T-helper 1 cell (primary cell): ENCODE measurements at places on chromosomes 3 and 15.

GRCh38 chr3:141789281-141789680, 26.1 kb downstream of the GRK7 start:
- DNase-seq = no peak

DNA sequence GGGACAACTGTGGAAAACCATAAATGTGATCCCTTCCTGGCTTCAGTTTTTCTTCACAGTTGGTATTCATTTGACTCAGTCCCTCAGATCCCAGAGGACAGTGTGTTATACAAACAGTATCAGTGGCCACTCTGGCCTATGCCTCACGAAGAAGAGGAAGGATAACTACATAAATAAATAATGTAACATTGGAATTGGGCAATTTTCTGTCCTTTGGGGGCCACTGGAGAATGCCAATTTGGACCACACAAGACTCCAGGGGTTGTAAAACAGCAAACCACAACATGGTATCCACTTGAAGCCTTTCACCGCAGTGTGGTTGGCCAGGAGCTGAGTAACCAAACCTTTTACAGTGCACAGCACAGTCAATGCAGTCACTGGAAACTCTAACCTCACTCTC, 1077.0 kb downstream of the ROBO2 start:
- DNase-seq = no peak

DNA sequence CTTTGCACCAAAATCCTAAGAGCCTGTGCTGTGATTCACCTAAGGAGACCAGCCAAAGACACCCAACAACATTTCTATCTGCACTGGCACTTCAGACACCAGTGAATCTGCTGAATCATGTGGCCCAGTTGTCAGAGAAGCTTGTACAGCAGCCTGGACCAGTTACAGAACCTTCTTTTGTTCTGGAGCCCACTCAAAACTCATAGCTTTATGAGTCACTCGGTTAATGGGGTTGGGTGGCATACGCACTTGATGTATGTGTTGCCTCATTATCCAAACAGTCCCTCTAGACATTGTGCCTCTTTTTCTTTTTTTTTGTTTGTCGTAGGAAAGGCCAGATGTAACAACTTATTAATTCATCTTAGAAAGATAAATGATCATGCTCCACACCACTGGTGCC, 25.6 kb upstream of the GOLGA6L2 start:
- DNase-seq = no peak

DNA sequence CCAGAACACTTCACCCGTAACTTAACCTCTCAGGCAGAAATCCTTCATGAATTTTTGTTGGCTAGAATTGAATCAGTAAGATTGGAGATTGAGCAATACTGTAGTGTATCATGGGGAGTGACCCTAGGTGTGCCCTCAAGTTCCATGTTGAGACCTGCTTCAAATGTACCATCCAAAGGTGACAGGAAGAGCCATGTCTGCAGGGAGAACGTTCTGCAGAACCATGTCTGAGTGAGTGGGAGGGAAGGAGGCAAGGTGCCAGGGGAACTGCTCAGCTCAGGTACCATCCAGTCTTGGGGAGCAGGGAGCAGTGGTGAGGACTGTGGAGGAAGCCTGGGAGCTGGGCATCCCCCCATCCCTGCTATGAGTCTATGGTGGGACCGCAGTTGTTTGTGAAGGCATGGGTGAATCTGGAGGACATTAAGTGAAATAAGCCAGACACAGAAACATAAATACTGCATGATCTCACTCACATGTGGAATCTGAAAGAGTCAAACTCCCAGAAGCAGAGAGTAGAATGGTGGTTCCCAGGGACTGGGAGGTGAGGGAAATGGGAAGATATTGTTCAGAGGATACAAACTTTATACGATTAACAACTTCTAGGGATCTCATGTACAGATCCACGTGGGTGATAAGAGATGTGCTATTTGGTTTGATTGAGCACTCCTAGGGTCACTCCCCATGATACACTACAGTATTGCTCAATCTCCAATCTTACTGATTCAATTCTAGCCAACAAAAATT, 23.3 kb downstream of the CFAP161 start:
- no peak for DNase-seq

DNA sequence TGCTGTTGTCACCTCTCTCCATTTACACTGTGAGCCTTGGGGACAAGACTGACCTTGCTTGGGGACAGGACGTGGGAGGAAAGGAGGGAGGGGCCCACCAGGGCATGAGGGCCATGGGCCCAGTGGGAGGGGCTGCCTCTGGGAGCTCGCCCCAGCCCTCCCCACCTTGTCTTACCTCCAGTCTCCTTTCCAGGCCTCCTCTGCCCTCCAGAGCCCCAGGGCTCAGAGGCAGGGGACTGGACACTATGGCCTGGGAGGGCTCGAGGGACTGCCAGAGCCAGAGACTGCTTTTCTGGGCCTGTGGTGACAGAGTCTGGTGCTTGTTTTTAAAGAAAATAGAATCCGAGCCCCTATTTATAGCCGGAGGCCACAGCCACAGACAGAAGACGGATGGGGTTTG, 10.2 kb downstream of the CSPG4 start:
- no peak for DNase-seq

- no peak for DNase-seq
Observed at GRCh38 chr15:97078591-97078990, 748.1 kb downstream of the NR2F2 start.
